ENCODE measurements at places on chromosomes 5 and 9.

DNA sequence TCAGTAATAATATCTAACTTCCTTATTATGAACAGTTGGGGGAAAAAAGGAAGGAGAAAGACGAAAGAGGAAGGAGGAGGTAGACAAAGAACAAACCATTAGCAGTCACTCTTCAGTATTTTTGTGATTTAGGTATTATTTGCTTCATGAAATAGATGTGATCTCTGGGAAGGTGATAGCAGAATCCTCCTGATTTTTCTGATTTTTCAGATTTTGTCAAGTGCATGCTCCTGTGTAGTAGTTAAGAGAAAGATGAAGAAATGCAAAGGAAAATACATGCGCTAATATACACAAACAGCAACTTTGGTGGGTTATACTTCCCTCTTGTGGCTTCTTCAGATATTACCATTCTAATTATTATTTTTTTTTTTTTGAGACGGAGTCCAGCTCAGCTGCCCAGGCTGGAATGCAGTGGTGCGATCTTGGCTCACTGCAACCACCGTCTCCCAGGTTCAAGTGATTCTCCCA, 31.6 kb downstream of the LMNB1 start:
- no peak for DNase-seq

GRCh38 chr5:139150367-139150999, 47.7 kb downstream of the SIL1 start:
- no peak for DNase-seq

GRCh38 chr5:37029436-37029835, 152.9 kb downstream of the NIPBL start:
- DNase-seq = no peak

GRCh38 chr9:93264338-93265125, 80.6 kb downstream of the WNK2 start:
- DNase-seq = no peak

GRCh38 chr5:158967541-158967940, 132.2 kb downstream of the EBF1 start:
- no peak for DNase-seq

DNA sequence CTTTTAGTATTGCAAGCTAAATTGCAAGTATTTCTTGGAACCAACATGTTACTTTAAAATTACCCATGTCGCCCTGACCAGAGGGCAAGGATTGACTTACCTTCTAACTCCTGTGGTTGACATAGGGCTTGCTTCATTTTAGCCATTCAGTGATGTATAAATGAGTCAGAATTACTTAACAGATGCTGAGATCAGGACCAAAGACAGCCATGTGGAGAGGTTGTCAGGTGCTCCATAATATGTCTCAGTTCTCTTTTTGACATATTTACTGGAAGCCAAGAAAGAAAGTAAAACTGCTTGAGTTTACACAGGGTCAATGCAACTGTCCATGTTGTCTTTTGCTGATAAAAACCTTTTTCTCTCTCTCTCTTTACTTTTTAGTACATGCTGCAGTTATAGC, 33.2 kb downstream of the F2RL2 start:
- DNase-seq = no peak

Measured in stimulated activated CD8-positive, alpha-beta memory T cell treated with anti-CD3 and anti-CD28 coated beads, Interleukin-4, amount 100 ng/mL, for 1 hour (primary cell).